ENCODE measurements at places on chromosomes 3 and 15. TPM values are rescaled to one million over a fixed set of nuclear protein-coding genes. Genes with fewer than 3 reads are reported as not detected.

- H3K4me1 ChIP-seq: peaks cover 8% of the 10 kb centered on the region
- H3K36me3 ChIP-seq: no peaks in the 10 kb centered on the region
- DNase-seq: no peak
- no peak overlapping the region for H3K4me3 ChIP-seq
- no peak overlapping the region for H3K27ac ChIP-seq
- H3K27me3 ChIP-seq: no peaks in the 10 kb centered on the region
These were observed 144.3 kb downstream of the OPA1 start for GRCh38 chr3:193737191-193737751.

- DNase-seq: no peak
- peaks cover 2% of the 10 kb centered on the region for H3K27me3 ChIP-seq
- H3K27ac ChIP-seq: no peak overlapping the region
- H3K36me3 ChIP-seq: no peaks in the 10 kb centered on the region
These were observed 31.5 kb upstream of the FAM107A start for GRCh38 chr3:58608648-58609047.

Gene GPR156
- polyA plus RNA-seq: 0.33 TPM

GRCh38 chr3:50275996-50276761 lies 2.7 kb upstream of the LSMEM2 start:
- H3K27me3 ChIP-seq: peaks cover 33% of the 10 kb centered on the region
- H3K36me3 ChIP-seq: peaks cover 41% of the 10 kb centered on the region
- H3K4me1 ChIP-seq: peaks cover 30% of the 10 kb centered on the region

Gene DUOXA2
- not detected for polyA plus RNA-seq

Gene CYP19A1
- polyA plus RNA-seq: 8.3 TPM

Gene GATM
- 149 TPM for polyA plus RNA-seq

GRCh38 chr3:37542331-37542730 lies 319.3 kb upstream of the CTDSPL start:
- H3K36me3 ChIP-seq: peaks cover 32% of the 10 kb centered on the region
- no peaks in the 10 kb centered on the region for H3K27me3 ChIP-seq
- H3K27ac ChIP-seq: no peak overlapping the region
- no peak overlapping the region for H3K4me3 ChIP-seq
- no peak for DNase-seq

Gene TNNC1
- polyA plus RNA-seq: 1.8 TPM

Gene RPL39L
- polyA plus RNA-seq: 13.1 TPM

GRCh38 chr15:95620934-95621579 lies 709.4 kb upstream of the NR2F2 start:
- H3K4me3 ChIP-seq: no peak overlapping the region
- H3K4me1 ChIP-seq: no peaks in the 10 kb centered on the region
- no peaks in the 10 kb centered on the region for H3K36me3 ChIP-seq

DNA sequence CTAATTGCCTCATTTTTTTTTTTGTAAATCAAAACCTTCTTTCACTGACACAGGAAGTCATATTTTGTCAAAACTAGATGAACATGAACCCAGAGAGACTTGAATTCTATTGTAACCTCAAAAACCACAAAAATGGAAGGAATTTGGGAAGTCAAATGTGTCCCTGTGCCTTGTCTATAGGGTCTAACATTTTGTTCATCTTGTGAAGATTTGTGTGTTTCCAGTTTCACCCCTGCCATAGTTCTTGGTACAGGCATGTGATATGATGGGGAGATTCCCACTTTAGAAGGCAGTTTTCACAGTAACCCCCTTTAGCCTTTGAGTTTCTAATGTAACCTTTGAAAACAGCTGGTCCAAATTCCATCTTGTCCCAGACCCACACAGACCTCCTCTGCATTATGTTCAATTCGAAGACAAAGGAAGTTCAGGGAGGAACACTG lies 318.5 kb upstream of the ADAMTS9 start:
- no peaks in the 10 kb centered on the region for H3K36me3 ChIP-seq
- H3K4me3 ChIP-seq: no peak overlapping the region
- no peak overlapping the region for H3K27ac ChIP-seq
- H3K27me3 ChIP-seq: no peaks in the 10 kb centered on the region
- no peak for DNase-seq

Gene EEF1AKMT4
- polyA plus RNA-seq: 5.3 TPM

DNA sequence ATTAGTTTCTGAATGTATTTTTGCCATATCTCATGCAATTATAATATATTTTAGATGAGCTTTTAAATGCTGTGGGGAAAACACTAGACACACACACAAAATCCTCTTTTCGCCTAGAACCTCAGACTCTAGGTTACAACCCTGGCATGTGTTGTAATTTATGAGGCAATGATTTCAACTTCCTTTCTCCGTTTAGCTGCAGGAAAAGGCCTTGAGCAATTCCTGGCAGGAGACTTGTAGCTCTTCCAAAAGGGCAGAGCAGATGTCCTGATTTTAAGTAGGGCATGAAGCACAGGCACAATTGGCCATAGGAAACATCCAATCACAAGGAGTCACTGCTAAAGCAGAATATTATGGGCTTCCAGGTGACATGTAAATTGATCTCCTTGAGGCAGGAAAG lies 82.0 kb downstream of the GPR156 start:
- H3K36me3 ChIP-seq: no peaks in the 10 kb centered on the region
- no peak overlapping the region for H3K27ac ChIP-seq
- no peaks in the 10 kb centered on the region for H3K27me3 ChIP-seq
- no peaks in the 10 kb centered on the region for H3K4me1 ChIP-seq
- peak; percentile 39 for DNase-seq
- no peak overlapping the region for H3K4me3 ChIP-seq

GRCh38 chr15:68525815-68526214 lies 53.0 kb upstream of the CORO2B start:
- H3K4me1 ChIP-seq: peaks cover 3% of the 10 kb centered on the region
- no peak overlapping the region for H3K27ac ChIP-seq
- no peak overlapping the region for H3K4me3 ChIP-seq
- DNase-seq: no peak
- no peaks in the 10 kb centered on the region for H3K36me3 ChIP-seq

DNA sequence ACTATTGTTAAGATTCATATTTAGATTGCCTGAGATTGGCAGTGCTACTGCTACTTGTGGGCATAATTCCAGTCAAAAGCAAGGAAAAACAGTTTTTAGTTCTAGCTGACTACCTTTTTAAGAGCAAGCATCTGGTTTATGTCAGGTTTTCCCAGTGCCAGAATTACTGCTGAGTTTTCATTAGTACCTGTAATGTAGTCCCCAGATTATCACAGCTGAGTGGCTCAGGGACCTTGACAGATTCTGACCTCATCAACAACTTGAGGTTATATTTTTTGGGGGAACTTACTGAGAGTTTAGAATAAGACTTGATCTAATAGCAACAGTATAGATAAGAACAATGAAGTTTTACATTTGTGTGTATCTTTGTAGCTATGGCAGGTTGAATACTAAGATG lies 31.0 kb downstream of the NXPE3 start:
- no peak overlapping the region for H3K4me3 ChIP-seq
- H3K4me1 ChIP-seq: peaks cover 10% of the 10 kb centered on the region
- H3K27me3 ChIP-seq: no peaks in the 10 kb centered on the region
- no peak overlapping the region for H3K27ac ChIP-seq
- no peaks in the 10 kb centered on the region for H3K36me3 ChIP-seq
- DNase-seq: no peak

GRCh38 chr15:35256551-35256950 lies 171.5 kb upstream of the NANOGP8 start:
- no peaks in the 10 kb centered on the region for H3K27me3 ChIP-seq
- no peak overlapping the region for H3K4me3 ChIP-seq
- no peaks in the 10 kb centered on the region for H3K4me1 ChIP-seq
- no peak overlapping the region for H3K27ac ChIP-seq
- DNase-seq: no peak
- H3K36me3 ChIP-seq: no peaks in the 10 kb centered on the region

DNA sequence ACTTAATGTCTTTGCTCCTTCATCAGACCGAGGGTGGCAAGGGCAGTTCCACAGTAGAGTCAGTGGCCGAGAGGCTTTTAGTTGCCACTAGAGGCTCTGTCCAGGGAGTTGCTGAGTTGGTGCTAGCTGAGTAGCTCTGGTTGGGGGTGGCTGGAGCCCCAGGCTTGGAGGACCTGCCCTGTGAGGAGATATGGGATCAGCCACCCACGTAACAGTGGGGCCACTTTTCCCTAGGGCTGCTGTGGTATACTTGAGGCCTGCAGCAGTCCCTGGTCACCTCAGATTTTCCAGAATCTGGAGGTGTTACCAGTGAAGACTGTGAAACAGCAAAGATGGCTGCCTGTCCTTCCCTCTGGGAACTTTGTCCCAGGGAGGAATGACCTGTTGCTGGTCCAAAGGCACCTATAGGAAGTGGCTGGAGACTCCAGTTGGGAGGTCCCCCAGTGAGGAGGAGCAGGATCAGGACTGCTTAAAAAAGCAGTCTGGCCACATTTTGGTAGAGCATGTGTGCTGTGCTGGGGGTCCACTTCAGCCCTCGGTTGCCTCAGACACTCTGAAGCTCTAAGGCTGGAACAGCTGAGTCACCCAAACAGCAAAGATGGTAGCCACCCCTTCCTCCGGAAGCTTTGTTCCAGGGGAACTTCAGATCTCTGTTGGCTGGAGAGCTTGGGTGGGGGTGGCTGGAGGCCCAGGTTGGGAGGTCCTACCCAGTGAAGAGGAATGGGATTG lies 72.9 kb downstream of the AKAP13 start:
- no peak overlapping the region for H3K27ac ChIP-seq
- no peaks in the 10 kb centered on the region for H3K27me3 ChIP-seq
- no peaks in the 10 kb centered on the region for H3K4me1 ChIP-seq
- no peaks in the 10 kb centered on the region for H3K36me3 ChIP-seq
- no peak for DNase-seq

GRCh38 chr15:73959012-73959581 lies 32.8 kb downstream of the LOXL1 start:
- H3K27ac ChIP-seq: no peak overlapping the region
- H3K4me3 ChIP-seq: no peak overlapping the region
- no peaks in the 10 kb centered on the region for H3K4me1 ChIP-seq
- no peaks in the 10 kb centered on the region for H3K27me3 ChIP-seq

Gene SV2B
- polyA plus RNA-seq: 2.4 TPM

- no peak for DNase-seq
- no peaks in the 10 kb centered on the region for H3K27me3 ChIP-seq
- no peak overlapping the region for H3K27ac ChIP-seq
- no peak overlapping the region for H3K4me3 ChIP-seq
These were observed 12.9 kb downstream of the CSRNP1 start for GRCh38 chr3:39140341-39140971.

Gene HACD2
- 75.2 TPM for polyA plus RNA-seq

- peaks cover 6% of the 10 kb centered on the region for H3K36me3 ChIP-seq
- no peak overlapping the region for H3K27ac ChIP-seq
- H3K4me1 ChIP-seq: peaks cover 11% of the 10 kb centered on the region
These were observed 468 bp upstream of the SPTBN5 start for GRCh38 chr15:41894251-41894790.

Gene ITIH4
- 4.3 TPM for polyA plus RNA-seq

DNA sequence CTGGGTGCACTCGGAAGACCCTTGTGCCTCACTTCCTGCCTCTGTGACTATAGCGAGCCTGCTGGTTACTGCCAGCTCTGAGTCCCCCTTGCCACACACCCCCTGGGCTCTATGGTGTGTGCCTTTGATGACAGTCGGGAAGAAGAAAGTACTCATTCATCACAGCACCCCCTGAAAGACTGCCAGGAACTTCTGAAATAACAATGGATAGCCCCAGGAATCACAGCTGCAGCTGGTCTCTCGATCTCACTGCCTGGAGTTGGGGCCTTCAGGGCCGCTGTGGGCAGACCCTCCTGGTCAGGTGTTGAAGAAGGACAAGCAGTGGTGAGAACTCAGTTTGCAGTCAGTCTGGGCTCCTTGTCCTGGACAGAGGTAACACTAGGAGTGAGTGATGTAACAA lies 9.8 kb upstream of the RPP14 start:
- H3K4me1 ChIP-seq: no peaks in the 10 kb centered on the region
- H3K27ac ChIP-seq: no peak overlapping the region
- DNase-seq: no peak
- H3K27me3 ChIP-seq: peaks cover 4% of the 10 kb centered on the region
- no peak overlapping the region for H3K4me3 ChIP-seq

GRCh38 chr15:59562448-59563186 lies 49.0 kb upstream of the GCNT3 start:
- H3K36me3 ChIP-seq: no peaks in the 10 kb centered on the region
- no peaks in the 10 kb centered on the region for H3K4me1 ChIP-seq
- no peak overlapping the region for H3K27ac ChIP-seq
- no peak for DNase-seq
- H3K4me3 ChIP-seq: no peak overlapping the region

DNA sequence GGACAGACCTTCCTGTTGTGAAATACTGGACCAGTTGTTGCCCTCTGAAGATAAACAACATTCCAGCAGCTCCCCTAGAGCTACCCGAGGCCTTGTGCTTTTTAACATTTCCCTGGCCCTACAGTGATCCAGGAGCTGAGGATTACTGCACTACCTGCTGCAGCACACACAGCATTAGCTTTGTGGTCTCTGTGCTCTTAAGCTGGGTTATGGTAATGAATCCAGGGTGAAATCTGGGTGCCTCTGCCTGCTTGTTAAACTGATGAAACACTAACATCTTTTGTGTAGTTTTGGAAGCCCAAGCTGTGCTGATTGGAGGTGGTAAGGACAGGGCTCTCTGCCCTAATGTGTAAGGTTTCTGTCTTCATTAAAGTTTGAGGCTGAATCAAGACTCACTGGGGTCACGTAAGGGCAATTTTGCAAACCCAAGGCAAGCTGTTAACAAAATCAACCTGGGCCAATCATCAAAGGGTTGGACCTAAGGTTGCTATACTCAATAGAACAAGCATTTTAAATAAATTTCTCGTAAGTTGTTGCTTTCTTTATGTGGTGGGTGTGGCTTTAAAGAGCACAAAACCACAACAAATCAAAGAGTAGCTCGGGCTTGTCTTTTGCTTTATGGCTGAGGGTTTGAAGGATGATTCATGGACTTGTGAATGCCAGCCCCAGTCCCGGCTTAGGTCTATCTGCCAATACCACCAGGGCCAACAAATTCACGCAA lies 183.9 kb downstream of the TPRG1 start:
- peaks cover 23% of the 10 kb centered on the region for H3K4me1 ChIP-seq
- H3K27me3 ChIP-seq: no peaks in the 10 kb centered on the region
- no peak overlapping the region for H3K4me3 ChIP-seq
- H3K27ac ChIP-seq: peak overlapping the region; percentile 89
- DNase-seq: peak; percentile 26

DNA sequence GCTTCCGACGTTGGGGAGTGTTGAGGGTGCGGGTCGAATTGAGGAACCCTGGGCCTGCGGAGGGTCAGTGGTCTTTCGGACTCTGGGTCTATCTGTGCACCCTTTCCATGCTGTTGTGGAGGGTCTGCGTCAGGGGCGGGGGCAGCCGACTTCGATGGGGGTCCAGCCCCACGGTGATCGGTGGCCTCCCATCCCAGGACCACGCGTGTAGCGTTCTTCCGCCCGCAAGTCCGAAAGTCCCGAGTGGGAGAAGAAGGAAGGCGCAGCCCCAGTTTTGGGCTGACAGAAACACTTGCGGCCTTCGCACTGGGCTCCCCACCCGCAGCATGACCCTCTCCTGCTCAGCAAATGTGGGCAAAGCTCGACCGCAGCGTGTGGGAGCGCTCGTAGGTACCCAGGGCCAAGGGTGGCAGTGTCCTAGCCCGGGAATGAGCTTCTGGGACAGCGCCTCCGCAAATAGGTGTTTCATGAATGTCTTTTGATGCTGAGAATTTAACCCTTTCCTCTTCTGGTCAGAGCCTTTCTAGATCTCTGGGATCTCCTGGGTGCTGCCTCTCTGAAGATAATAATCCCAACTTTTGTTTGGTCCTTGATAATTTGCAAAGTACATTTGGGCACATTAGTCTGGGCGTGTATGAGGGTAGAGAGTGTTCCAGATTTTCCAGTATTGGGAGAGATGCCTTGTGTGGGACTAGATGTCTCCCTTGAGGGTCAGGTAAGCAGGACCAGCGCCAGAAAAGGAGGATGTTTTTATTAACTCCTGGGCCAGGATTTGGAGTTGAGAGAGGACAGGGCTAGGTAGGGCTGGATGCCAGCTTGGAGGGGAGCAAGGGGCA lies 2.3 kb upstream of the DLL4 start:
- DNase-seq: no peak
- H3K27ac ChIP-seq: no peak overlapping the region
- peaks cover 74% of the 10 kb centered on the region for H3K4me1 ChIP-seq
- H3K36me3 ChIP-seq: no peaks in the 10 kb centered on the region
- peaks cover 61% of the 10 kb centered on the region for H3K27me3 ChIP-seq
- H3K4me3 ChIP-seq: no peak overlapping the region

All from large intestine (tissue), 12 donors.